ENCODE measurements at places on chromosomes 11 and 22.

- peak; percentile 1 for DNase-seq
These were observed 970 bp downstream of the CAT start for GRCh38 chr11:34439610-34440198.

DNA sequence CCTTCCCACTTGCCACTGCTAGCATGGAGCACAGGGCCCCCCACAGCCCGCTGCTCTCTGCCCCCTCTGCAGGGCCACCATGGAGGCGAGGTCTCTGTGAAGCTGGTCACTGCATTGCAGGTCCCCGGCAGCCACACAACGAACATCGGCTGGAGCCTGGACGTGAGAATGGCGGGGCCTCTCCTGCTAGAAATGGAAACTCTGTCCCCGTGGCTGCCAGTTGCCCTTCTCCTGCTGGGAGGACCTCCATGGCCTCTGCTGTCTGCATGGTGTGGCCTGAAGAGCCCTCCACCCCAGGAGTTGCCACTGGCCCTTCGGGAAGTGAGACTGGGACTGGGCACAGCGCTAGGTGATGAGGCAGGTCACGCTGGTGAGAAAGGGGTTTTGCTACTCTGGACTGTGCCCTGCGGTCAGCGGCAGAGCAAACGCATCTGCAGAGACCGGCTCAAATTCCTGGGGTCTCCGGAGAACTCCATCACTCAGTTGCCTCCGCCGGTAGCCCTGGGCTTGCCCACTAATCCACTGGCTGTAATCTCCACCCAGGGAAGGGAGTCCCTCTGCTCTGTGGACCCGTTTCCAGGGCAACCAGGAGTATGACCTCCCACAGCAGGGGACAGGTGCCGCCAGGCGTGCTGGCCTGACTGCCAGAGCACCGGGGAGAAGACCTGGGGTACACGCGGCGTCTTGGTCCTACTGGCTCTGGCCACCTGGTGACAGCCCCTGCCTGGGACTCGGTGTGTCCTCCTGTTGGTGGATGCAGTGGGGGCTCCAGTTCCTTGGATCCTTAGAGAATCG is 806.3 kb downstream of the BRD1 start:
- DNase-seq, result no peak

DNA sequence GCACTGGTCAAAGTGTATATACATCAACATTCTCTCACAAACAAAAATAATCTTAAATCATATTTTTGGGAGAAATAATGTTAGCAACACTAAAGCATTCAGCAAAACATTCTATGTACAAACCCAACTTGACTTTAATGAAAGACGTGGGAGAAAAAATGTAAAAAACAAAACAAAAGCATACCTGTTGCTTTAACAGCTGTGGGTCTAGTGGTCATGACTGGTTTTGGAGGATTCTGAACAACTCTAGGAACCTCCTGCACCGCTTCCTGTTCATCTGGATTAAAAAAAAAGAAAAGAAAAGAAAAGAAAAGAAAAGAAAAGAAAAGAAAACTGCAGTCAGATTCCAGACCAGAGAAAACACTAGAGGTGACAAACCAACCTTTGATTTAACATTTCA is 2.1 kb downstream of the FNBP4 start:
- no peak for DNase-seq

- DNase-seq, result no peak
These were observed 49.7 kb upstream of the NOX4 start for GRCh38 chr11:89540826-89541225.

GRCh38 chr11:80916173-80916798 is 1475.5 kb upstream of the TENM4 start:
- no peak for DNase-seq

GRCh38 chr11:132872211-132872610 is 660.1 kb downstream of the OPCML start:
- no peak for DNase-seq

DNA sequence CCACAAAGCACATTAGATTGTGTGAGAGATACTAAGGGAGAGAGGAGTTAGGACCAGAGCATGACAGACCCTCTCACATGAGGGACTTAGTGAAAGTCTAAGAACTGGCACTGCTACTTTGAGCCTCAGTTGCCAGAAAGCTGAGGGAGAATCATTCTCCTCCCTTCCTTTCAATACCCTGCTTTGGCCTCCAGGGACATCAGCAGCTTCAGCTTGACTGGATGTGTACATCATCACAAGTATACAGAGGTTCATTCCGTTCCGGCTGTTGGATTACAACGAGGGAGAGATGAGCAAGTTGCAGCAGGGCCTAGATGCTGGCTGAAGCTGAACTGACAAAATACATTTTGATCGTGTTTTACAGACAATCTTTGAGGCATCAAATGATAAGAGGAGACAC is 15.7 kb upstream of the ANO5 start:
- no peak for DNase-seq

GRCh38 chr22:50035131-50035881 is 22.7 kb upstream of the IL17REL start:
- no peak for DNase-seq

GRCh38 chr11:5923794-5924193 is 18.3 kb upstream of the OR56A3 start:
- no peak for DNase-seq

- no peak for DNase-seq
These were observed 9.6 kb downstream of the CHST1 start for GRCh38 chr11:45655831-45656230.

DNA sequence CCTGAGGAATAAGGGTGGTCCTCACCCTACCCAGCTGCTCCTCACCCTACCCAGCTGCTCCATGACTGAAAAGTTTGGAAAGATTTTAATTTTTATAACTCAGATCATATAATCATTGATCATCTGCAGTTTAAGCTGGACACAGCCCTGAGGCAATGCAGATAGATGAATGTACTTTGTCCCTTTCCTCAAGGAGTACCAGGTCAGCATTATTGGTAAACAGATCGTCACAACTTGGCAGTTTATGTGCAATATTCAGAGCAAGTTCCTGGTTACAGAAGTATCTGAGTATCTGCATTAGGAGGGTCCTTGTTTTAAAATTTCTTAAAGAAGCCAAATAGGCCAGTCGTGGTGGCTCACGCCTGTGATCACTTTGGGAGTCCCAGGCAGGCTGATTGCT is 3.6 kb downstream of the TNRC6B start:
- DNase-seq, result no peak

DNA sequence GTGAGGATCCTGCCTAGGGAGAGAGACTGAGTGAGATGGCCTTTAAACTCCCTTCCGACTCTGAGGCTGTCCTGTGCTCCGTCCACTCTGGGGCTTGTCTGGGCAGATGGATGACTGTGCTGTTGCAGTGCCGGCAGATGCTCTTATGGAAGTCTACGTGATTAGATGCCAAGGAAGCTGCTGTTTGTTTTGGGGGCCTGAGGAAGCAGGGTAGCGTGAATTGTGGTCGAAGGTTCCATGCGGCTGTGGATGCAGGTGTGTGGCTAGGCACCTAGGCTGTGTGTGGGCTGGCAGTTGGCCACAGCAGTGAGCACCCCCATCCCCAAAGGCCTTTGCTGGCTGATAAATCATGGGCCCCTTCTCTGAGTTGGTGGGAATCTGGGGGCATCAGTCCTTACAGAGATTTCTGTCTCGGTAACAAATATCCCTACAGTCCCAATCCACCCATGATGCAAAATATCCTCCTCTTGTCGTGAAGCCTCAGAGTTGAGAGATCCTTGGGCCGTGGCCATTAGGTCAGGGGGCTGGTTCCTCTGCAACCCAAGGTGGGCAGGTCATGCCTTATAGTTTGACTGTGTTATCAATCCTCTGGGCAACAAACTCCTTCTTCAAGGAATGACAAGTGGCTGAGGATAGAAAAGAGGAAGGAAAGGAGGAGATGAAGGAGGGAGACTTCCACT is 31.2 kb downstream of the AMPD3 start:
- DNase-seq, result no peak

GRCh38 chr22:46587492-46588278 is 32.5 kb upstream of the GRAMD4 start:
- DNase-seq, result no peak

DNA sequence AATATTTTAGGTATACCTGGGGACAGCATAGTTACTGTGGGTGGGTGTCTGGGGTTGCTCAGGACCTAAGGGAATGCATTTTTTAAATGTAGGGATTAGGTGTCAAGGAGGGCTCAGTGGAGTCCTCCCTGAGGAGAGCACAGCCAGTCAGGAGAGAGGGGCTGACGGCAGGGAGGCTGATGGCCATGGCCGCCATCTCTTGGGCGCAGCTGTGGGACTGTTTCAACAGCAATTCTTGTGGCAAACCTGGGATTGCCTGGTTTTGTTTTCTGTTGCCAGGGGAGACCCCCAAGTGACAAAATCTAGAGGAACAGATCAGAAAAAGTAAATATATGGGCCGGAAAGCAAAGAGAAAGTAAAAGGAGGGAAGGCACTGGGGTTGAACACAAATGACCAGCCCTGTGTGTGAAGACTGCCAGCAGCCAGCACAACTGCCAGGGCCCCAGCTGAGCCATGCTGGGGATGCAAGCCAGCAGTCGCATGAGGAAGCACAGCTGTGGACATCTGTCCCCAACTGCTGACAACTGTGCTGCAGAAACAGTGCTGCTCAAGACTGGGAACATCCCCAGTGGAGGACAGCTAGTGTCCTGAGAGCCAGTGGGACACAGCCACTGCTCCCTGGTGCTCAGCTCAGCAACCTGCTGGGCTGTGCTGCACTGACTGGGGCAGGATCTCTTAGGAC is 10.5 kb downstream of the MIF start:
- DNase-seq, result no peak

All from inflammatory macrophage (primary cell).